ENCODE measurements at places on chromosomes 6 and 20. TPM values are rescaled to one million over a fixed set of nuclear protein-coding genes. Genes with fewer than 3 reads are reported as not detected.

DNA sequence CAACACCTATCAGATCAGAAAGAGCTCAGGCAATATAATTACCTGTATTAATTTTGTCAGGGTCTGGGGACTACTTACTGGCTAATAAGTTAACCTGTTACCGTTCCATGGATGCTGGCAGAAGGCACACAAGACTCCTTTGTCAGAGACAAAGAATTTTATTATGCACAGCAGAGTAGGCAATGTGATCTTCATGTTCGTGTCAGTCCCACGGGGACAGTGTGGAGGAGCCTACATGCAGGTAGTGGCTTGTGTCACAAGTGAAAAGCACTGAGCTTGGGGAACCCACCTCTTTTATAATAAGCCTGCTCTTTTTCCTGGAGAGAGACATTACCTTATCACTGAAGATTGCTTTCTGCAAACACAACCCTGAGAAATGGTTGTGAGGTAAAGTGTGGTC is 96.9 kb downstream of the CD164 start:
- no peak for DNase-seq

DNA sequence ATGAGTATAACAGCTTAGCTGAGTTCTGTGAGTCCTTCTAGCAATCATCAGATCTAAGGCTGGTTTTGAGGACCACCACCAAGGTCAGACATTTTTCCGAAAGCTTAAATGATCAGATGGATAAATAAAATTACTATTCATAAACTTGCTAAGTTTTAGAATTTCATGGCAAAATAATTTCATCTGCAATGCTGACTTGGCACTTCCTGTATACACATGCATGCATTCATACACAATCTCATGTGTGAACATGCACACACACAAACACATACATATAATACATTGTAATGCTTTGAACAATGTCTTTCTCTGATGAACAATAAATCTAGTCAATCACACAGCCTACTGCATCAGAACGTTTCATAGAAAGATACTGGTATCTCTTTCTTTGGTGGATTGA is 1068.3 kb downstream of the HACE1 start:
- DNase-seq = no peak

- DNase-seq = peak; percentile 81
Measured at GRCh38 chr6:34027445-34027936, 118.4 kb downstream of the GRM4 start.

DNA sequence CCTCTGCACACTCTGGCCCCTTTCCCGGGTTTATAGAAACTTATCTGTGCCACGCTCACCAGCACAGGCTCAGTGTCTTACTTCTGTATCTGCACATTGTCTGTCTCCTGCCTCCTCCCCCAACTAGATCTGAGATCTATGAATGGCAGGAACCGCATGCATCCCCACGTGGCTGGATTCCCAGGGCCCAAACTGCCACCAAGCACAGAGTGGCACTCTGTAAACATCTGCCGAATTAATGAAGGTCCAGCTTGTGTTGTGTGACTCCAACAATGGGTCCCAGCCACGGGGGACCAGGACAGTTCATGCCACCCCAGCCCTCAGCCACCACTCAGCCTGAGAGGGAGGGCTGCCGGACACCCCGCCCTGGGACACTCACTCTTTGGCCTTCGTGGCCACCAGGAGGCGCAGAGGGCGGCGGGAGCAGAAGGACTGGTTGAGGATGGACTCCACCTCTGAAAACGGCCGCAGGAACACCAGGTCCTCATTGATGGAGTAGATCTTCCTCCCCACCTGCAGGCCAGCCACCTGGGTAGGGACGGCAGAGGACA is 171.1 kb downstream of the PREX1 start:
- DNase-seq = no peak

Gene CLIC5
- 3.7 TPM for total RNA-seq

Gene ACSS1
- total RNA-seq = 14.8 TPM

Gene ZNF334
- 3.9 TPM for total RNA-seq

Gene RFX6
- not detected for total RNA-seq

Measured in aorta (tissue), 5 donors.